ENCODE measurements at places on chromosomes 12 and 14.

GRCh38 chr14:100442498-100443490 is 119.7 kb downstream of the SLC25A47 start:
- DNase-seq = no peak

GRCh38 chr14:100864960-100865681 is 38.4 kb downstream of the RTL1 start:
- no peak for DNase-seq

DNA sequence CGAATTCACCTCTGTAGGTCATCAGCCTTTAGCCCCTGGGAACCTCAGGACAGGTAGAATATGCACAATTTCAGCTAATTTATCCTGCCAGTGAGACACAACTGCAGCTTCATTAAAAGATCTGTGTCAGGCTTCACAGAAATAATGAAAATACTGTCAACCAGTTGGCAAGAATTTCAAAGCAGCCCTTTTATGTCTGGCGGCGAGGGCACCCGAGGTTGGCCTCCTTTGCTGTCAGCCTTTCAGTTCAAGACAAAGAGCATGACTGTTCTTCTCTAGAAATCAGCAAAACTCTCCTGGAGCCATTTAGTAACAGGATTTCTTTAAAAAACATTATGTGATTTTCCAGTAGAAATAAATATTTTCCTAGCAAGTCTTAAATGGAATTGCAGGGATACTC is 75.9 kb downstream of the BBS10 start:
- no peak for DNase-seq

DNA sequence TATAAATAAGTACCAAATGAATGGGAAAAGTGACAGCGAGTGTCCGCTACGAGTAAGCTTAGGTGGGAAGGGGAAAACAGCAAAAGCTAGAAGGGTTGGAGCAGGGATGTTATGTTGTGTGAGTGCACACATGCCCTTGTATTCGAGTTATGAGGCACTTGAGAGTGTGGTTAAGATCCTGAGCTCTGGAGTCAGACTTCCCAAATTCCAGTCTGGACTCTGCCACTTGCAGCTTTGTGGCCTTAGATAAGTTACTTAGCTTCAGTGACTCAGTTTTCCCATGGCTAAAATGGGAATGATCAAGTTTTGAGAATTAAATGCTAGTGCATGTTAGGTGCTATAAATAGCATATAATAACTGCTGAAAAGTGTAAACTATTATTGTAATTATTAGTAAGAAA is 44.9 kb downstream of the KTN1 start:
- DNase-seq = no peak

DNA sequence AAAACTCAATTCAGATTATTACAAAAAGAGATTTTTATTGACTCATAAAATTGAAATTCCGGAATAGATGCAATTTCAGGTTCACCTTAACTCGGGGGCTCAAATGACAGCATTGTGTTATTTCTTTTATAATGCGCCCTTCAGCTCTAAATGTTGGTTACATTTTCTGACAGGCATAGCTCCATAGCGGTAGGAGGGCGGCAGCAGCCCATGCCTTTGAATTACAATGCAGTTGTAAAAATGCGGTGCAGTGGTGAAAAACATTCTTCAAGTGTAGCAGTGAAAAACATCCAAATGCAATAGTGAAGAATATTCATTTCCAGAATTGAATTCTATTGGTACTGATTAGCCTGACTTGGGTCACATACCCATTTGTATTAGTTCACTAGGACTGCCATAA is 215.3 kb upstream of the PKP2 start:
- no peak for DNase-seq

DNA sequence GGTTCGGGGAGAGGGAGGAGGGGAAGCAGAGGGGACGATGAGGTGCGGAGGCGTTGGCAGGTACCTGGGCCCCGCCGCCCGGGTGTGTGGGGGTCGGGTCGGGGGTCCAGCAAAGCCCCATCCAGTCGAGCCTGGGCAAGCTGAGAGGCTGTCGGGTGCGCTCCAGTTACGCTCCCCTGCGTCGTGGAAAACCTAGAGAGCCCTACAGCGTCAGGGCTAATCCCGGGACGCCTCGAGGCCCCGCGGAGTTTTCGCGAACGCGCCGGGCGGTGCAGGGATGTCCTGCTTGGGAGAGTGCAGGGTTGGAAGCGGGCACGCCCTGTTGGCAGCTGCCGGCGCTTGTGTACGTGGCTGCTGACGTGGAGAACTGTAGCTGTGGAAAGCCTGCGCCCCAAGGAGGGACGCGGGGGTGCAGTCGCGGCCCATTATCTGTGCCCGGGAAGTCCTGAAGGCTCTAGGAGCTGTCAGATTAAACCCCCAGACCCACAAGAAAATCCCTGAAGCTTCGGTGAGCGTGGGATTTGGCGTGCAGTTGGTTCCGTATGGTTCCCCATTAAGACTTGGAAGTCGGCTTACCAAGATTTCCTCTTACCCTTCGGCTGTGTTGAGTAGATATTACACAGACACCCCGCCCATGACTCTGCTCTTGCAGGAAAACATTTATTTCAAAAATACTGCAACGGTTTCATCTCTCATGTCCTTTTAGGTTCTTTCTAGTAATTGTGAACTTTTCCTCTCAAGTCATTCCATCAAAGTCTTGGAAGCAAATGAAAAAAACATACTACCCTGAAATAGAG is 11.3 kb upstream of the SLC38A2 start:
- peak; percentile 74 for DNase-seq

GRCh38 chr14:76293221-76293620 is 82.7 kb upstream of the ESRRB start:
- DNase-seq = no peak

DNA sequence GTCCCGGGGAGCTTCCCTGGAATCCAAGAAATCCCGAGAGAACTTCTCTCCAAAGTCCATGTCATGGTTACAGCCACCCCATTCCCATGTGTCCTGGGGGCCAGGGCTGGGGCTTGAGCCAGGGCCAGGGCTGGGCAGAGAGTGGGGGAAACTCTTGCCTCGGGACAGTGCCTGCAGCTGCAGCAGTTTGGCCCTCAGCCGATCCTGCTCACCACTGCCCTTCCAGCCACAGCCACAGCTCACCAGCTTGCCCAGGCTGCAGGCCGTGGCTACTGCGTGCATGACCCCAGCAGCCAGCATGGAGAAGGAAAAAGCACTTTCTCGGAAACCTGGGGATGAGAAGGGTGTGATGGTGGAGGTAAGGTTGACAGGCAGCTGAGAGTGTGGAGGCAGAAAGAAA is 3.5 kb downstream of the WNT10B start:
- DNase-seq = no peak

DNA sequence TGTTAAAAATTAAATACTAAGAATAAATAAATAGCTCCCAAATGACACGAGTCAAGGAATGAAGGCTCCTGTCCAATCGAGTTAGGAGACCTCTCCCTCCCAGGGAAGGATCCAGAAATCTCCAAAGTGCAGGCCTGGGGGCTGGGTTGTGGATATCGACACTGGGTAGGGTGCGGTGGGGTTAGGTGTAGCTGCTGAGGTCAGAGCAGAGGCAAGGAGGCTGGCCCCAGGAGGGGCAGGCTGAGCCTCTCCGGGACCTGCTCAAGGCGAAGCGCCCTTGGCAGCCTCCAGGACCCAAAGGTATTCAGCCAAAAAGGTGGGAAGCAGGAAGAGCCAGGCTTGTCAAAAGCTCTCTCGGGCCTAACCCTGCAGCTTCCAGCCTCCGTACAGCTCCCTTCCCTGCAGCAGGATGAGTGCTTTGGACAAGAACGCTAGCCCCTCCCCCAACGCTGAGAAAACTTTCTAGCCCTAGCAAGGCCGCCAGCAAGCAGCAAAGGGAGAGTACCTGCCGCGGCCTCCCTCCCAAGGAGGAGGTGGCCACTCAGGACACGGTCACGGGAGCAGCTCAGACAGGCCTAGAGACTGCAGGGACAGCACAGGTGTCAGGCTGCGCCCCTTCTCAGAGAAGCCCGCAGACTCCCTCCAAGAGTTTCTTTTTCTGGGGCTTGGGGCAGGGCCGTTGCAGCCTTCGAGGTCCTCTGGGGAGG is 3.7 kb upstream of the PNMA1 start:
- no peak for DNase-seq
